ENCODE measurements at places on chromosomes 4 and X.

DNA sequence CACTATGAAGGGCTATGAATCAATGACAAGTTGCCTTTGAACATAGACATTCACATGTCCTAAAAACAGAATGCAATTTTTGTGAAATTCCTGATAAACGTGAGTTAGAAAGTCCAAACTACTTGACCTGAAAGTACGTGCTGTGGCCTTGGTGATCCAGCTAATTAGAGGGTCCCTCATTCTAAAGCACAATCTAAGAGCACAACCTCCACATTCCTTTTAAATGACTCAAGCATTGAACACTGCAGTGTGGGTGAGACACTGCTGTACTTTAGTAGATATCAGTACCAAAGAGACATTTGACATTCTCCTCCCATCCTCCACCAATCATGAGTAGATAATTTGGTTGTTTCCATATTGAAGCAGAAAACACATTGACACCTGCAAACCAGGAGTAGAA lies 73.5 kb downstream of the FAM47B start:
- DNase-seq = no peak

GRCh38 chrX:151754047-151754429 lies 19.5 kb downstream of the CNGA2 start:
- no peak for DNase-seq

DNA sequence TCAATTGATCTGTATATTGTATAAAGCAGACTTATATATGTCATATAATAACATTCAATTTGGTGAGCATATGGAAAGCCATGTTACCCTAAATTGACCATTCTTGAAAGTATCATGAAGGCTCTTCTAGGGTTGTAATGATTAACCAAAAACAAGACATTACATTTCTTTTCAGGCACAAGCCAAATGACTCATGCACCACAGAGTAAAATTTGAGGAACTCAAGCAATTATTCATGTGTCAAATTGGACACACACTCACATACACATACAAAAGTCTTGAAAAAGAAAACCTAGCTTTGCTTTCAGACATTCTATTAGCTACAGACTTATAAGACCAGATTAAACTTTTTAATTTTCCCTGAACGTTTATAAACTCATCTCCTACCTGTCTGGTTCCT lies 146.5 kb upstream of the PCDH18 start:
- no peak for DNase-seq

GRCh38 chrX:132017431-132018185 lies 5.5 kb upstream of the STK26 start:
- DNase-seq = no peak

GRCh38 chrX:123976706-123977316 lies 15.3 kb downstream of the STAG2 start:
- peak; percentile 22 for DNase-seq

DNA sequence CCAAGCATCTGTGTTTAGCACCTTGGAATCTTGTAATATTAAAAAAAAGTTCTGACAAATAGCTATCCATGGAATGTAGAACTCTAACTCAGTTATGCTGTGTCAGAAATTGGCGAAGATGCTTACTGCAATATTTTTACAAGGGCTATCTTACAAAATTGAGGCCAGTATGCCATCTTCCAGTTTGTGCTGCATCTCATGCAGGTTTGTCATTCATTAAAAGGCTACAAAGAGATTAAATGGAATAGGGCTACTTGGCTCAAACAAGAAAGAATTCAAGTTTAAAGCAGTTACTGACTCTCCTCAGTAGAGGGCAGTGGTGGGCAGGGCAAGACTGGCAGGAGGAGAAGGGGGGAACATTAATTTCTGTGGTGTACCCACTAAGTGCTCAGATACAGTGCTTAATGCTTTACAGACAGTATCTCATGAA lies 66.5 kb downstream of the SHROOM4 start:
- no peak for DNase-seq

DNA sequence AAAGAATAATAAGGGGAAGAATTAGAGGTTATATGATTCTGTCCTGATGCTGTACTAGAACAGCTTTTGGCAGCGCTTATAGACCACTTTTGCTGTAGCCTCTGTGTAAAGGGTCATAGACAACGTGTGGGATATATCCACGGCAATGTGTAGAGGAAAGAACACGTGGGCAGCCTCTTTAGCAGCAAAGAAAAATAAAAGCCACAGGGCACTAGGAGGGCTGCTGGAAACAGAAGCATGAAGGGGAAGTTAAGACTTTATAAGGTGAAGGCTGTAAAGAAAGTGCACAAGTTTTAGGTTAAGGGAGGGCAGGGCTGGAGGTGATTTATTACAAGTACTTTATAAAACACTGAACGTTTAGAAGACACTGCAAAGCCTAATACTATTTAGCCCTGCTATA lies 20.1 kb upstream of the PHEX start:
- no peak for DNase-seq

DNA sequence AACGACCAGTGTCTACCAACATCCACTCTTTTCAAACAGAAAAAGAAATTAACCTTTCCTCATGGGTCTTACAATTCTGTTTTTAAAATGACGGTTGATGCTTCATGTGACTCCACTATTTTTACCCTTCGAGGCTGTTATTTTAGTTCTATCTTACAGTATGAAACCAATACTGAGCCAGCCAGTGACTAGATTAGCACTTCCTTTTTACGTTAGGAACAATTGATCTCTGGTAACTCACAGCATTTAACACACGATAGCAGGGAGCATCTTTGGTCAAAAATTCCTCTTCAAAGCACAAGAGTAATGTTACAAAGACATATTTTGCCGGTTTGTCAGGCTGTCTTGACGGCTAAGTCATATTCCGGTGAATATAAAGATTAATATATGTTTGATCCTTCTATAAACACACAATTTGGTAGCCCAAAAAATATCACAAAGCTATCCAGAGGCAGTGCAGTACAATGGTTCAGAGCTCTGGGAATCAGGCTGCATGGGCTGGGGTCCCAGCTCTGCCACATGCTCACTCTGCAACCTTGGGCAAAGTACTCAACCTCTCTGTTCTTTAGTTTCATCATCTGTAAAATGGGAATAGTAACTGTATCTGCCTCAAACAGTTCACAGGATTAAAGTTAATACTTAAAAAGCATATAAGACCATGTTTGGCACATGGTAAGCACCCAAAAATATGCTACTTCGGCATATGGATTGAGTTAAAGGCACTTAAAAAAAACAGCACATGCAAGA lies 62.9 kb upstream of the TXK start:
- DNase-seq = no peak

DNA sequence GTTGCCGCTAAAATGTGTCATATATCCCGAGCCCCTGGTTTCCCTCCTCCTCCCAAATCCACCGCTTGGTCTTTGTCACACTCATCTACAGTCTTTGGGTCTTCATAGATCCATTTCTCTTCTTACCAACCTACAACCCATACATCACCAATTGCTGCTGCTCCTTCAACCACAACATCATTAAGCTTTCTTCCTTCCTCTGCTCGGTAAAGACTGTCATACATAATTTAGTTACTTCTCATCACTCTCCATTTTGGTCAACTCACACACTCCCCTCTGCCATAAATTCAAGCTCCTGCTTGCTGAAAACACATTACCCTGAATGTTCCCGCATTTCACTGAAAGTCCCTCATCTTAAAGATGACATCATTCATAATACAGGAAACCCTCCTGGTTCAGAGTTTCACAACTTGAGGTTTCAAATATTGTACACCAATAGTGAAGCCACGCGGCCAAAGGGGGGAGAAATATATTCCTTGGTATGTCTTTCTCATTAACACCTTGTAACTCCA lies 1.7 kb upstream of the DCTD start:
- DNase-seq = no peak

- no peak for DNase-seq
Measured at GRCh38 chr4:172142281-172142741, 329.1 kb downstream of the GALNTL6 start.

DNA sequence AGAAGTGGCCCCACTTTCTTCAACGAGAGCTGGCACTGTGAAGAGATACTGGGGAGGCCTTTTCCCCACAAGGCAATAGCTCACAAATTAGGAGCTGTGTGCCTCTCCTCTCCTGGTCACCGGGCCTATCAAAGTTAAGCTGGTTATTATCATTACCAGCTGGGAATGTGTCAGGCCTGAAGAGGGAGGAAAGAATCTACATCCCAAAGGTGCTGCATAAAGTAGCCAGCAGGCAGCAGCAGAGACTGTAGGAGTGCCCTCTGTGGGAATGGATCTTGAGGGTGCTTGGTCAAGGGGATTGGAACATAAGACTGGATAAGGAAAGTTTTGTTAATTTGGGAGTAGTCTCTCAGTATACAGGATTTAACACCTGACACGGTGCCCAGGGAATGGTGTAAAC lies 9.1 kb upstream of the TMPRSS11D start:
- no peak for DNase-seq

DNA sequence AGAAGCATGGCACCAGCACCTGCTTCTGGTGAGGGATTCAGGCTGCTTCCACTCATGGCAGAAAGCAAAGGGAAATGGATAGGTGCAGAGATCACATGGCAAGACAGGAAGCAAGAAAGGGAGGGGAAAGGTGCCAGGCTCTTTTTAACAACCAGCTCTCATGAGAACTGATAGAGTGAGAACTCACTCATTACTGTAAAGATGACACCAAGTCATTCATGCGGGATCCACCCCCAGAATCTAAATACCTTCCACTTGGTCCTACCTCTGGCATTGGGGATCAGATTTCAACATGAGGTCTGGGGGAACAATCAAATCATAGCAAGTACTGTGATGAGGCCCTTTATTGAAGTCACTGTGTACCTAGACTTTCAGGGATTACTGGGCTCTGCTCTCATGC lies 72.0 kb upstream of the PRDM5 start:
- no peak for DNase-seq

- no peak for DNase-seq
Measured at GRCh38 chr4:13476915-13477314, 7.2 kb downstream of the RAB28 start.

Data from cerebellar cortex (tissue), 1 donor.